NCI-H1436 treated with DMSO at 0.1 percent for 48 hours (cell line): ENCODE measurements at places on chromosomes 12 and 14.

- DNase-seq = peak; percentile 2
These were observed 21.8 kb downstream of the VDR start for GRCh38 chr12:47882781-47883546.

DNA sequence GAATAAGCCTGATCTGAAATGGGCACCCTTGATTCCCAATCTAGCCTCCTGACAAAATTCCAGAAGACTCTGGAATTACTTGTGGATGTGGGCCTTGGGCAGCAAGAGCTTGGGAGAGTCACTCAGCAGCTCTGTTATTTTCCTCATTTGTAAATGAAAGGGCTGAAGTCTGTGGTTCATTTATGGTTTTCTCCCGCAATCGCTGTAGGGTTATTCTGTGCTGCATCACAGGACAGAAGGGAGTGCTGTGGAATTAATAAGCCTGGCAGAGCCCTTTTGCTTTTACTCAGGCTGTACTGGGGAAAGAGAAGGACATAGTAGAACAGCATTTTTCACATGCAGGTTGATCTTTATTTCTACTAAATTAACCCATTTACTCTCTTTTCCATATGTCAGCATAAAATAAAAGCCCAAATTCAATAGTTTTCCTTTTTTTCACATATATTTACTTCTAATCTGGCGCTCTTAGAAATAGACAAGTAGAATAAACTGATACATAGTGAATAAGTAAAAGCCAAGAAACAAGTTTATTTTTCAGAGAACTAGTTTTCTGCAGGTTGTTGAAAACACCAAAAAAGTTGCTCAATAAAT, 49.2 kb downstream of the DUSP16 start:
- DNase-seq = no peak

- DNase-seq = no peak
These were observed 124.5 kb downstream of the BTG1 start for GRCh38 chr12:92020983-92021665.

GRCh38 chr14:35229792-35230089, 62.4 kb upstream of the PSMA6 start:
- DNase-seq = no peak

- DNase-seq = no peak
These were observed 8.6 kb downstream of the ASB2 start for GRCh38 chr14:93967637-93968250.

- no peak for DNase-seq
These were observed 104.8 kb downstream of the UNC79 start for GRCh38 chr14:93535537-93535936.

GRCh38 chr14:23408307-23408630, 196 bp upstream of the MYH6 start:
- no peak for DNase-seq

GRCh38 chr12:122138181-122138580, 35.8 kb downstream of the IL31 start:
- DNase-seq = no peak

DNA sequence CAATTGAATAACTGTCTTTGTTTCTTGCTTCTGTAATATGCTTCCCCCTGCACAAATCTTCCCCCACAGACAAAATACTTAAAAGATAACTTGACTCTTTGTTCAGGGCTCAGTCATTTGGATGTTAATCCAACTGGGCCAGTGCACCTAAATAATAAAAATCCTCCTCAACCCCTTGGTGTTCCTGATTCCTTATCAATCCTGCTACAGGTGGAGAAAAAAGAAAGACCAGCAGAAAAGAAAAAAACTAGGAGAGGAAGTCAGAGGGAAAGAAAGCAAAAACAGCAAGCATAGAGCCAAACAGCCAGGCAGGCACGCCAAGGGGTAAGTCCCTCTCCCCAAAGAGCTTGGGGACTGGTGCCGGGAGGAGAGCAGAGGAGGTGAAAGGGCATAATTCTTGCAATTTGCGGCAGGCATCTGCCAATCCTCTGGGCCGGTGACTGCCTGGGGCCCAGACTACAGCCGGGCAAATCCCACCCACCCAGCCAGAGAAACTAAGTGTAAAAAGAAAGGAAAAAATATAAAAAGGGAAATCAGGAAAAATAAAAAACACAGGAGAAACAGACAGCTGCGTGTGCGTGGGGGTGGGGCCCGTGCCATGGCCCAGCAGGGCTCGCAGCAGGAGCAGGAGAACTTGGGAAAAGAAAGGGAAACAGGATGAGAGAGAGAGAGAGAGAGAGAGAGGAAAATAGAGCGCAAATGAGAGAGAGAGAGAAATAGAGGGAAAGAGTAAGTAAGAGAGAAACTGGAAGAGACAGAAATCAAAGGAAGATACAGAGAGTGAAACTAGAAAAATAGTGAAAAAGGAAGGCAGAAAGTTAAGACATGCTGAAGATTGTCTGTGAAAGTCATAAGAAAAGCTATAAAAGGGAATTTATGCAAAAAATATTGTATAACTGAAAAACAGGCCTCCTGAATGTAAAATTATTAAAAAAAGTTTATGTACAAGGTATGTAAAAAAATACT, 21.4 kb downstream of the KLRK1 start:
- no peak for DNase-seq

DNA sequence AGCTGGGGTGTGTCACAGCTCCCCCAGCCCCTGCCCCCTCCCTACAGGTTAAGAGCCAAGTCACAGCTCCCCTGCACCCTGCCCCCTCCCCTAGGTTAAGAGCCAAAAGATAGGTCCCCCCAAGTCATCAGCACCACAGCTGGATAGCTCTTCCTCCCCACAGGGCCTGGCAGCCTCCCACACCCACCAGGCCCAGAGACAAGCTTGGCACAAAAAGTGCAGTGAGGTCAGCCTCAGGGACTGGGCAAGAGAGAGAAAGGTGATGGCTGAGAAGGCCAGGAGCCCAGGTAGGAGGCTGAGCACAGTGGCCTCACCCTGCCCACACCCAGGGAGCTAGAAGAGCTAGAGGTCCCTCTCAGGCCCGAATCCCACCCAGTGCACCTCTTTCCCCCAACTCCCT, 8.7 kb downstream of the ITGA7 start:
- DNase-seq = no peak

DNA sequence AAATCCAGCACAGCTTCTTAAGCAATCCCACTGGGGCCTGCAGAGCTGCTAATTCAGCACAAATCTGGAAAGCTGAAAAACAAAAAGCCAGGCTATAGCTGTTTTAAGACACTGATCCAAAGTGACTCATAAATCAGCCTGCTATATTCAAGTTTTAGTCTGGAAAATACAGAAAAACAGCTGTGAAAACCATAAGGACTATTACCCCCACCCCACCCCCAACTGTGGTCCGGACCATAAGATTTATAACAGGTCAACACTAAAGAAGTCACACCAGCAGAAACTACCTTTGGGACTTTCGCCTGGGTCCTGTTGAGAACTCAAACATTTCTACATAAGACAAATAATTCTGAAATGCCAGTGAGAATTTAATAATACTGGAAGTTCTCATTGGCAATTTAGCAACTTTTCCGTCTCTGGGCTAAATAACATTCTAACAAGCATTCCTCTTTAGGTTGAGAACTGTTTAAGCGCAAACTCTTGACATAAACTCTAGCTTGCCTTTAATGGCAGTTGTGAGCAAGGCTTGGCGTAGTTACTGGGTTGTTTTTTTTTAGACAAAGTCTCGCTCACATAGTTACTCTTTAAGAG, 3.3 kb downstream of the LRIG3 start:
- DNase-seq = no peak

DNA sequence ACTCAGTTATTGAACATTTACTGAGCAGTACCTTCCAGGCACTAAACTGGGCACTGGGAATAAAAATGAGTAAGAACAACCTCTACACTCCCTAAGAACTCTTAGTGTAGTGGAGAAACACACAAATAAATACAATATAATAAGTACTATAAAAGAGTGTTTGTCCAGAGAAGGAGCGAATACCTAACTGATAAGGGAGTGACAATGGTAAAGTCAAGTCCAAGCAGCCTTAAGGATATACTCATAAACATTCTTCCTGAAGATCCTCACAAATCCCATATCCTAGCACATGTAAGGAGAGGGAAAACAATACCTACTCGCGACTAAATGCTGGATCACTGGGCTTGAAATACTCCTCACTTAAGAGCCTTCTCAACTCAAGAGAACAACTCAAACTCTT, 32.8 kb downstream of the SPTLC2 start:
- DNase-seq = no peak

DNA sequence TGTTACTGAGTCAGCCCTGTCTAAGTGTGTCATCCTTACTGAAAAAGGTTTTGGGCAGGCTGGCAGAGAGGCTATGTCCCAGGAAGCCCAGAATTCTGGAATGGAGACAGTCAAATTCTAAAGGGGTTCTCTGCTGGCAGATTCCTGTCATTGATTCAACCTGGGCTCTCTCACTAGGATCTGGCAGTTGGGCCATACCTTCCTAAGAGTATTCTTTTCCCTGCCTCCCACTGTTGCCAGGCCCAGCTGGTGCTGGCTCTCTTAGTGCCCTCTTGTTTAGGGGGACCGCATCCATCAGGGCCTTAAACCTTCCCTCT, 85.0 kb upstream of the EGLN3 start:
- no peak for DNase-seq

GRCh38 chr12:98224584-98225221, 290.7 kb upstream of the TMPO start:
- no peak for DNase-seq

DNA sequence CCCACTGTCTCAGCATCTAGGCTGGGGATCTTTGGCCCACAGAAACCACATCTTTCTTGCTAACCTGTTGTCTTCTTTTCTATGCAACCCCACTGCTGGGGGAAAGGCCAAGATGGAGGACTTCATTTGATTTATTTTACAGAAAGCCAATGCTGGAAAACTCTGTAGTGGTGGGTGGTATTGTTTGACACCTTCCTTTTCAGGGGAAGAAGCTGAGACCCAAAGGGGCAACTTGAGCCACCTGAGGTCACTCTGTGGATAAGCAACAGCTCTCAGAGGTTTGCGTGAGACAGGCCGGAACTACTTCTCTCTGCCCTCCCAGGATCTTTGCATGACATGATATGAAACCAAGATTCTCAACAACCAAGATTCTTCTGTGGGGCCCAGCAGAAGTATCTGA, 645.2 kb downstream of the VRK1 start:
- DNase-seq = no peak

DNA sequence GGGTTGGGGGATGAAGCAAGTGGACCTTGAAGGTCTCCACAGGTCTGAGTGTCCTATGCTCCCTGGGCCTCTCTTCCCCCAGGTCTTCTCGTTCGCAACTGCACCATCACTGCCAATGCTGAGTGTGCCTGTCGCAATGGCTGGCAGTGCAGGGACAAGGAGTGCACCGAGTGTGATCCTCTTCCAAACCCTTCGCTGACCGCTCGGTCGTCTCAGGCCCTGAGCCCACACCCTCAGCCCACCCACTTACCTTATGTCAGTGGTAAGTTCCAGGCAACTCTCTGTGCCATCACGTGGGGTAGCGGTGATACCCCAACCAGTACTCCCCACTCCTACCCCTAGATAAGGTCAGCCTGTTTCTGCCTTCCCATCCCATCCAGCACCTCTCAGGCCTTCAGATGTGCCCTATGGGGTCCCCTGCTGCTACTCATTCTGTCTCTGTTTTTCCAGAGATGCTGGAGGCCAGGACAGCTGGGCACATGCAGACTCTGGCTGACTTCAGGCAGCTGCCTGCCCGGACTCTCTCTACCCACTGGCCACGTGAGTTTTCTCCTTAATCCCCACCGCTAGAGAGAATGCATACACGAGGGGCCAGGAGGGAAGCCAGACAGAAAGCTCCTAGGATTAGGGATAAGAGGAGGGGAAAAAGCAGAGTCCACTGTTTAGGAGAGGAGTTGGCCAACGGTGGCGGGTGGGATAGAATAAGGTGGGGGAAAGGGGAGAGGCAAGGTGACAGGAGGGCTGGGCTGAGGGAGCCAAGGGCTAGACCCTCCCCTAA, 1.6 kb upstream of the TAPBPL start:
- DNase-seq = no peak

- no peak for DNase-seq
These were observed 98.6 kb downstream of the TAOK3 start for GRCh38 chr12:118274066-118274465.

DNA sequence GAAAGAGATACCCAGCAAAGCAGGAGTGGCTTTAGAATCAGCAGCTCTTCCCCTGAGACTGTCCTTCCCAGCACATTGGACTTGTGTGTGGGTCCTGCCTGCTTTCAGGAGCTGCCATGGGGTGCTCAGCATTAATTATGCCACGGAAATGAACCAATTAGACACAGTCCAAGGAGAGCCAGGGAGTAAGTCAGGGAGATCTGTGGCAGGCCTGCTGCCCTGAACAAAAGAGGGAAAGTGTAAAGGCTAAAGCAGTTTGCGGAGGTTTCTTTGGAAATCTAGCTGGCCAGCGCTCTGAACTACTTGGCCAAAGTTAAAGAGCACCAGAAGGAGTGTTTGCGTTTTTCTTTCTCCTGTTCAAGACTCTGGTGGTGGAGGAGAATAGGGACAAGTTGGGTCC, 65.7 kb upstream of the SRSF5 start:
- DNase-seq = no peak

DNA sequence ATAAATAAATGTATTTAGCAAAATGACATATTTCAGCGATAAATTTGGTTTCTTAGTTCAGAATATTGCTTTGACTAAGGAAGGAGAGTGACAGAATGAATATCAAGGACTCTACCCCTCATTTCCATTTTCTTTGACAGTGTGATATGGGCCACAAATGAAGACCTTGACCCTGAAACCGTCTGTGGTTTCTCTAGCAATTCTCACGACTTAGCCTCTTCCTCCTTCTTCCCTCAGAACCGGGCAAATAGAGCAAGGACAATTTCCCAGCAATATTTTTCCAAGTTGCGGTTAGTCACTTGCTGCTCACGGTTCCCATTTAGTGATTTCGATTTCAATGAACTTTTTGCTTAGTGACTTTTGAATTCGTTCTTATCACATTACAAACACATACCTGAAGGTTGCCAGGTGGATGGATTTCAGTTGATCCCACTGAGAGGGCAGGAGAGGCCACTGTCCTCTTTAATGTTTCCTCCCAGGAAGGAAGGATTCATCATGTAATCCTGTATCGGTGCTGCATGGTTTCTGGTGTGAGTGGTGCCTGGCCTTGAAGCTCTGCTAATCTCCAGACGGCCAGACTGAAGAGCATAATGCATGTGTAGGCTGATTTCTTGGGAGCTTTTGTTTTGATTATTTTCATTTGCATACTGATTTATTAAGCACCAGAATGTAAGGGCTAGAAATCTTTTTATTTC, 77.6 kb downstream of the CHST11 start:
- no peak for DNase-seq

DNA sequence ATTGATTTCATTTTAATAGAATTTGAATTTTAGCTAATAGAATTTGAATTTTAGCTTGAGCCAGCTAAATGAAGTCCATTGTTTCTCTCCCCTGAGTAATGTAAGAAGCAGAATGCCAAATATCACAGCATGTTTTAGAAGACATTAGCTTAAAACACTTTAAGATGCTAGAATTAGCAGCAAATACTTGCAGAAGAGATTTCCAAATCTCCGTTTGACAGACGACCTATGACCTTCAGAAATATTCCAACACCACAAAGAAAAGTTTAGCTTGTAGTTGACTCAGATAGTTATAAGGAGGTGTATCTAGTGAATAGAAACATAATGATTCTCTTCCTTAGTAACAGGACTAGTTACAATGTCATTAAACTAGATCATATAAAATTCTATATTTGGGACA, 51.7 kb upstream of the MYF6 start:
- no peak for DNase-seq
